ENCODE measurements at places on chromosomes 2 and 18. TPM values are rescaled to one million over a fixed set of nuclear protein-coding genes. Genes with fewer than 3 reads are reported as not detected.
A peak's percentile ranks its signal among the peaks of the same experiment; 100 is the strongest.

Gene KCNJ3
- 1.4 TPM for total RNA-seq

Gene MAP2
- 3.0 TPM for total RNA-seq

Gene TRABD2A
- total RNA-seq, result 4.1 TPM

Gene SOX11
- not detected for total RNA-seq

Gene PDE11A
- 2.2 TPM for total RNA-seq

DNA sequence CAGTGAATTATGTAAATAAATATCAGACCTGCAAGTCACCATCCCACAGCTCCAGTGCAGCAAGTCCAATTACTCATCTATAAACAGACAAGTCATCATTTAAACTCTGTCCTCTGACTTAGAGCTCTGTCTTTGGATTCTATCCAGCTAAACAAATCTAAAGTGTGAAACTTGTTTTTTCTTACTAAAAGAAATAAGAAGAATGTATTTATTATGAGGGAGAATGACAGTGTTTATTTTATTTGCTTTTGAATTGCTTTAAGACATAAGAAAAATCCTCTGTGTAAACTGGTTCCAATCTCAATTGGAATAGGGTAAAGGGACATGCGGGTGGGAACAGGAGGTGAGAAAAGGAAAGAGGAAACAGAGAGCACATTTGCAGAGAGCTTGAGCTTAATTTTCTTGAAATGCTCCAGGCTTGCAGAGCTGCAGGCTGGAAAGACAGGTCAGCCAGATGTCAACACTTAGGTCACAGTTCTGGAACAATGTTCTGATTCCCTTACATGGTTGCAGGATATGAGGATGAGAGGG lies 355.8 kb downstream of the MEIS1 start:
- peak; percentile 48 for DNase-seq

DNA sequence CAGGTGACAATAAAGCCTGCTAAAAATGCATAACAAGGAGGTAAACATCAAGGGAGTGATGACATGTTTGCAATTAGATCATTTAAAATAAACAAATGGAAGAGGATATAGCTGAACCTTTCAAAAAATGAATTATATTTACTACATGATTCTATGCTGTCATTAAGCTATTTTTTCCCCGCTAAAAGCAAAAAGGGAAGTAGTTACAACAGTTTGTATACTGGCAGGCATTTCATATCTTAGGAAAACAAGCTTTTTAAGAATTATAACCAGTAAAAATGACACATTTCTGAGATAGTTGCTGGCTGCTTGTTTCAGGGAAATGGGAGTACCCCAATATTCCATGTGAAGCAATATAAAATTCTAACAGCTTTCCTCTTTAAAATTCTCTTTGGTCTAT lies 89.1 kb upstream of the ITGB6 start:
- no peak for DNase-seq

GRCh38 chr2:157466764-157467163 lies 22.9 kb upstream of the CYTIP start:
- no peak for DNase-seq

DNA sequence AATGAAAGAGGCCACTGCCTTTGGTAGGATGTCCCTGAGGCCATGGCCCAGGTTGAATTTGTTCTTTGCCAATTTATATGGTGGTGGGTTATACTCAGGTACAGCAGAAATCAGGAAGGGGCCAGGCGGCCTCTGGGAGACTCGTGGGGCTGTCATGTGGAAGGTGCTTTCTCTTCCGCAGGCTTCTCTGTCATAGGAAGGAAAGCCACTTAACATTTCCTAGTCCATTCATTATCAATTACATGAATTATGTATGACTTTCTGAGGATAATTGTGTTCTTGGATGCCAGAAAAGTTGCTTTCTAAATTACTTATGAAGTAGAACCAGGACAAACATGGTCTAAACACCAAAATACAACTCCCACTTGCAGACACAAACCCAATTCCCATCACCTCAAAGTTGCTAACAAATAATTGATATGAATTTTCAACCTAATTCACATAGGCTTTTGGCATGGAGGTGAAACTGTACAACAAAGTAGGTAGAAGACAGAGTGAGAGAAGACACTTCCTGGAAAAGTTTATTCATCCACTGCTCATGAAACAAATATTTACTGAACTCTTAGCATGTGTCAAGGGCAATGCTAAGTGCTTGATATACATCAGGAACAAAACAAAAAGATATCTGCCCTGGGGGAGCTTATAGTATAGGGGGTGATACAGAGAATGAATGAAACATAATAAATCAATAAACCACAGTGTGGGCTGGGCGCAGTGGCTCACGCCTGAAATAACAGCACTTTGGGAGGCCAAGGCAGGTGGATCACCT lies 50.5 kb upstream of the CHMP1B start:
- no peak for DNase-seq
